HFFc6 (cell line): ENCODE measurements at places on chromosomes 3 and 15. TPM values are rescaled to one million over a fixed set of nuclear protein-coding genes. Genes with fewer than 3 reads are reported as not detected.

- H3K4me1 ChIP-seq: peaks cover 13% of the 10 kb centered on the region
- H3K27ac ChIP-seq: no peak overlapping the region
Measured at GRCh38 chr3:193776626-193777358, 183.8 kb downstream of the OPA1 start.

The ANKRD63 gene
- total RNA-seq: not detected in 2 replicates

The LIPH gene
- 0.20 to 0.90 TPM (median 0.57 TPM) in 3 replicates for total RNA-seq

GRCh38 chr3:70386846-70387245, 74.4 kb upstream of the MDFIC2 start:
- no peaks in the 10 kb centered on the region for H3K4me1 ChIP-seq
- H3K36me3 ChIP-seq: no peaks in the 10 kb centered on the region
- no peak overlapping the region for H3K4me3 ChIP-seq
- no peak for DNase-seq
- H3K27me3 ChIP-seq: no peaks in the 10 kb centered on the region; the same call in 1 of the 2 replicates
- no peak overlapping the region for H3K27ac ChIP-seq

- H3K27ac ChIP-seq: peak overlapping the region; percentile 10; the same call in 1 of the 2 replicates
- no peak overlapping the region for H3K4me3 ChIP-seq
Measured at GRCh38 chr3:27253831-27254230, 115.4 kb downstream of the NEK10 start.

GRCh38 chr15:76270876-76271275, 40.4 kb downstream of the ETFA start:
- DNase-seq: no peak
- peaks cover 32% of the 10 kb centered on the region for H3K36me3 ChIP-seq
- H3K4me3 ChIP-seq: no peak overlapping the region
- no peak overlapping the region for H3K27ac ChIP-seq
- H3K27me3 ChIP-seq: no peaks in the 10 kb centered on the region

DNA sequence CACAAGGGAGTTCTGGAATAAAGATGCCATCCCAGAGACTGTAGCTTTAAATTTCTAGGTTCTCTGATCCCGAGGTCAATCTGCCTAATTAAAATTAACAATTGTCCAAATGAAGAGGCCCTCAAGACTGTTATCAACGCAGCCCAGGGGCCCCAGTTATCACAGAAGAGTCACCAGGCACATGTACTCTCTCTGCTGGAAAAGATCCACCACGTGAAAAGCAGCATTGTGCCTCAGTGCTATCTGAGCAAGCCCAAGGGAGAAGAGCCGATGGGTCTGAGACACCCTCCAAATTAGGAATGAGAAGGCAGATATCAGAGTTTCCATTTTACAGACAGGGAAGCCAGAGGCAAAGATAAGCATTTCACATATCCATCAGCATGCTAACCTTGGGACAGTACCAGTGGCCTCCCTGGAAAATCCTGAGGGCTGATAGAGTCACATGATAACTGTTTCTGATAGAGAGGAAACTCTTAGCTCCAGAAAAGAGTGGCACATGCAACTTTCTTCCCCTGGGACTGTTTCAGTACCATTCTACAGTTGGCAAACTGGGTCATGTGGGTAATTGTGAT, 55.5 kb downstream of the ITGB5 start:
- H3K27ac ChIP-seq: peak overlapping the region; percentile 85
- peaks cover 31% of the 10 kb centered on the region for H3K36me3 ChIP-seq
- DNase-seq: no peak
- H3K4me3 ChIP-seq: no peak overlapping the region
- no peaks in the 10 kb centered on the region; the same call in 1 of the 2 replicates for H3K27me3 ChIP-seq
- peaks cover 91% of the 10 kb centered on the region for H3K4me1 ChIP-seq

GRCh38 chr3:193842832-193843473, 249.9 kb downstream of the OPA1 start:
- no peak for DNase-seq
- H3K36me3 ChIP-seq: no peaks in the 10 kb centered on the region
- H3K4me1 ChIP-seq: no peaks in the 10 kb centered on the region
- H3K4me3 ChIP-seq: no peak overlapping the region
- H3K27me3 ChIP-seq: peaks cover 33% of the 10 kb centered on the region
- no peak overlapping the region for H3K27ac ChIP-seq

DNA sequence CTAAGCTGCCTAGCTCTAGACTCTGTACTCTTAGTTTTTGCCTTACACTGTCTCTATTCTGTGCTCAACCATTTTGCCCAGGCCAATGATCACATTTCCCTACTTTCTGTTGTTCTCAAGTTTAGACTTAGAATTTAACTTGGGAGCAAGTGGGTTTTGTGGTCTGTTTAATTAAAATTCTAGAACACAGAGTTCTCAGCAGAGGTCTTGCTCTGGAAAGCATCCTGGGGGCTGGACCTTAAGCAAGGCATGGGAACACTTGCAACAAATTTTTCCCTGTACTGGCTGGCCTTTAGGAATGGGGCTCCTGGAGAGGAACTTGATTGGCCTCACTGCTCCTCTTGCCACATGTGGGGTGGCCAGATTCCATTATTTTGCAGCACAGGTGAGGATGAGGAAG, 236.3 kb upstream of the LRTM1 start:
- H3K4me1 ChIP-seq: peaks cover 96% of the 10 kb centered on the region
- no peak overlapping the region for H3K4me3 ChIP-seq
- no peaks in the 10 kb centered on the region for H3K36me3 ChIP-seq
- H3K27ac ChIP-seq: no peak overlapping the region
- DNase-seq: no peak
- H3K27me3 ChIP-seq: no peaks in the 10 kb centered on the region; the same call in 1 of the 2 replicates

GRCh38 chr3:79737530-79737929, 30.3 kb downstream of the ROBO1 start:
- DNase-seq: no peak
- no peak overlapping the region for H3K4me3 ChIP-seq
- H3K27ac ChIP-seq: no peak overlapping the region
- H3K4me1 ChIP-seq: no peaks in the 10 kb centered on the region

DNA sequence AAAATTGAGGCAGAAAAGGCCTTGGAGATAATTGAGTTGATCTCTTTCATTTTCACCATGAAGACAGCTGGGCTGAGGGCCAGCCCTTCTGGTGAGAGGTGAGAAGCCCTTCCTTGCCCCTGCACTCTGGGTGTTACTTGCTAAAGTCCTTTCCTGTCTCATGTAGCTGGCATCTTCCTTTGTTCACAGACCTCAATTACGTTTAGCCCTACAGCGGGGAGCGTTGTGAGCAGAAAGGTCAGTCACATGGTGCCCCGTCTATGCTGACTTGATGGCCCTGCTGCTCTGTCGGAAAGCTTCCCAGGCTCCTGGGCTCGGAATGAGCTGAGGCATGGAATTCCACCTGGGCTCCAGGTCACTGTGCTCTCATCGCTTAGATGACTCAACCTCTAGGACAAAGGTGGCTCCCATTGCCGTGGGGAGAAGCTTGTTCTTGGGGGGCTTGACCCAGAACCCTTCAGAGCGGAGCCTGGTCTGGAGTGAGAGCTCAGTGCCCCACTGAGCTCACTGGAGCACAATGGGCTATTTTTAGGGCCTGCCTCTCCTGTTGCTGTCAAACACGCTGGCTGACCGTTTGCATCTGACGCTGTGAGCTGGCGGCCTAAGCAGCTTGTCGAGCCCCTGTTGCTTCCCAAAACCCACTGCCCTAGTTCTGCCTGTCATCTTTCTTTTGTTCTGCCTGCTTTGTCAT, 47.0 kb downstream of the RPLP1 start:
- H3K4me3 ChIP-seq: no peak overlapping the region
- H3K27ac ChIP-seq: no peak overlapping the region
- DNase-seq: no peak
- H3K36me3 ChIP-seq: no peaks in the 10 kb centered on the region

DNA sequence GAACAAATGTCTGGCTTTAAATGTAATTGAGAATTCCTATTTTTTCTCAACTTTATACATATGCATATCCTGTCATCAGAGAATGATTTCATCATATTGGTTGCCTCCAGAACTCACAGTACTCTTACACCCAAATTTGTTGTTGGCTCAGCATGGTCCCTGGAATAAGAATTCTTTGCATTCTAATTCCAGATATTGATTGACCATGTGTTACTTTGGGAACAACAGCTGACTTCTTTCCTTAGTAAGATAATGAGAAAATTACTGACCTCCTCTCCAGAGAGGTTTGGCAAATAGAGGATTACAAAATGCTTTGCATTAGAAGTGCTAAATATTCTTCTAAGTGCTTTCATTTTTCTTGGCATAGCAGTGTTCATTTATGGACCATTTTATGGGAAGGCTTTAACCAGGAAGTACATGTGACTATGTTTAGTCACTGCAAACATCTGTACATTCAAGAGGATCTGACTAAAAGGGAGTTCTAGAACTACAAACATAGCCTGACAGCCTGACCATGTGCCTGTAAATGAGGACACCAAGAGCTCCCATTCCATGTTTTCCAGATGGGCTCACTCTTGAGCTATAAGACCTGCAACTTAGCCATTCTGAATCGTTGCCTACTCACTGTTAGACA, 391.6 kb upstream of the DPPA4 start:
- H3K27me3 ChIP-seq: no peaks in the 10 kb centered on the region; the same call in 1 of the 2 replicates
- no peak for DNase-seq
- no peaks in the 10 kb centered on the region for H3K36me3 ChIP-seq

The HRG gene
- total RNA-seq: not detected in 3 replicates

- no peak within 1 kb of the TSS for H3K27ac ChIP-seq
- peaks cover 5% of the 10 kb centered on the region for H3K36me3 ChIP-seq
- H3K4me1 ChIP-seq: peaks cover 39% of the 10 kb centered on the region
- peak within 1 kb of the TSS; percentile 98 for H3K4me3 ChIP-seq
Measured at GRCh38 chr3:45226206-45226915, at the start of gene TMEM158. TSS of gene TMEM158 (minus strand) at chr3:45226287. CDS start at chr3:45226027, 260 bp downstream.

DNA sequence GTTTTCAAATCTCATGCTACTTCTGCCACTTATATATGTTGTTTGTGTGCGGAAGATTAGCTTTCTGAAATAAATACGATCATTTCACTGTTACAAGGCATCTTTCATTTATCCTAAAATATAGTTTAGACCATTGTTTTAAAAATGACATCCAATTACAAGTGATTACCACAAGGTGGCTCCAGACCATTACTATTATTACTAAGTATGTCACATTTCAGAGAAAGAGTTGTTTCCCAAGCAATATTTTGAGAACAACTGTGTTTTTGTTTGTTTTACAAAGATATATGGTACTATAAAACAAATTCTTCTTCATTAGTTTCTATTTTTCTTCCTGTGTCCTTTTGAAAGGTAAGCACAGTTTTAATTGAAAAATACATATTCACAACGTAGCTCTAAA, 136.0 kb upstream of the RAP2B start:
- peak; percentile 43 for DNase-seq
- peaks cover 11% of the 10 kb centered on the region for H3K27me3 ChIP-seq
- no peaks in the 10 kb centered on the region for H3K36me3 ChIP-seq
- peaks cover 16% of the 10 kb centered on the region for H3K4me1 ChIP-seq

The SRGAP3 gene
- total RNA-seq: 0.47 to 0.92 TPM (median 0.69 TPM) in 3 replicates

The COL6A5 gene
- total RNA-seq: not detected in 3 replicates

GRCh38 chr15:59632714-59633113, 21.1 kb downstream of the GCNT3 start:
- peaks cover 4% of the 10 kb centered on the region for H3K36me3 ChIP-seq
- H3K27ac ChIP-seq: no peak overlapping the region
- H3K4me1 ChIP-seq: no peaks in the 10 kb centered on the region
- no peak overlapping the region for H3K4me3 ChIP-seq
- peaks cover 3% of the 10 kb centered on the region; the same call in 1 of the 2 replicates for H3K27me3 ChIP-seq

DNA sequence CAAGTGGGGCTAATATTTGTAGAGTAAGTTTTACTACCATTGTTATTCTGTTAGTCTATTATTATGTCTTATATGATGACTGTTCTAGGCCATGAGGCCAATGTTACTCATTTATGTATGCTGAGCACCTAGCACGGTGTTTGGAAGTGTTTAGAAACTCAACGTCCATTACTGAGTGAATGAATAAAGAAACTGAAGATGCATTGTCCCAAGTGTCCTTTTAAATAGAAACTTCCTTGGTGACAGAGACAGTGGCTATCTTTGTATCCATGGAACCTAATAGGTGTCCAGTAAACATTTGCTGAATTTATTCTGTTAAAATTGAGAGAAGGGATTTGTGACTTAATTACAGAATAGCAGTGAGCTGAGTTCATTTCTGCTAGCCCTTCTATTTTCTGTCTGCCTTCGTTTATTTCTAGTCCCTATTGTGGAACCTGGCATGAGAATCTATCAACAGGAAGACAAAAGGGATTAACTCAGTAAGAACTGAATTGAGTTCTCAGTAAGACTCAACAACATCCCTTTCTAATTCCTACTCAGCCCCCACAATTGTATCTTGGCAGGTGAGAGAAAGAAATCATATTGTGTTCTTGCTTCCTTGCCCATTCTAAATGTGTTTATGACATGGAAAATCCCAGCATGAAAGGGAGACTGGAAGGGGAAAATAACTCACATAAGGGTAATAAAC, 246.6 kb upstream of the LRRC3B start:
- no peaks in the 10 kb centered on the region for H3K27me3 ChIP-seq
- H3K4me3 ChIP-seq: no peak overlapping the region
- no peak for DNase-seq
- H3K36me3 ChIP-seq: no peaks in the 10 kb centered on the region
- H3K4me1 ChIP-seq: no peaks in the 10 kb centered on the region
- no peak overlapping the region for H3K27ac ChIP-seq

DNA sequence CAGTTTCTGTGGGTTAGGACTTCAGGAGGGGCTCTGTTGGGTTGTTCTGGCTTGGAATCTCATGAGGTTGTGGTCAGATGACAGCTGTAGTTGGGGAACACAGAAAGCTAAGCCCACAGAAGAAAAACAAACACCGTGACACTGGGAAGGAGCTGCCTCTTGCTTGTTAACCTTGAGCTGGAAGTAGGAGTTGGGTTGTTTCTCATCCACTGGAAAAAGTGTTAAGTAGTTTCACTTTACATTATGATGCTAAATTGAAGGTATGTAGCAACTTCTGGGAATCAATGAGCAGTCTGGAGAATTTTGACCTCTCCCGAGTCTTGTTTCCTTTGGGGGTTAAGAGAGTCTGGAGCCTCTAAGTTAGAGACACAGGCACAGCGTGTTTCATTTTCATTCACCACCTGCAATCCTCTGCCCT, 20.4 kb downstream of the HACD3 start:
- peaks cover 16% of the 10 kb centered on the region for H3K4me1 ChIP-seq
- no peak overlapping the region for H3K27ac ChIP-seq
- H3K4me3 ChIP-seq: no peak overlapping the region

DNA sequence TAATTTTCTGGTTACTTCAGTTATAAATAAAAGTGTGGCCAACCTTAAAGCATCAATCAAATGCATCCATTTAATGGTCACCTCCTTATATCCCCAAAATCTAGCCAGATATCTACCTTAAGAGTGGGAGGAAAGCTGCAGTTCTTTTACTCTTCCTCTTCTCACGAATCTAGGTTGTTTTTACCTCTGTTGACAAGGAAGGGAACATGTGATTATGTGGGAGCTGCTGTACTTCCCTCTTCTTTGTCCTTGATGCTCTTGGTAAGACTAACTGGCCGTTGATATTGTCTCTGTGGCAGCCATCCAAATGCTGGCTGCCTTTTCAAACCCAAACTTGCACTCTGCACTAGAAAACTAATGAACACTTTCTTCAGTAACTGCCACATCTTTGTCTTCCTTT, 275.3 kb upstream of the CADM2 start:
- H3K27ac ChIP-seq: no peak overlapping the region
- no peaks in the 10 kb centered on the region for H3K27me3 ChIP-seq
- no peak overlapping the region for H3K4me3 ChIP-seq
- H3K4me1 ChIP-seq: no peaks in the 10 kb centered on the region
- no peaks in the 10 kb centered on the region for H3K36me3 ChIP-seq
- DNase-seq: no peak

The GOLGA8R gene
- 0.21 to 0.67 TPM in 2 of 3 replicates, not detected in the other for total RNA-seq

The PLAAT1 gene
- not detected in 2 replicates for total RNA-seq
